ENCODE measurements at places on chromosomes 16 and 17.

DNA sequence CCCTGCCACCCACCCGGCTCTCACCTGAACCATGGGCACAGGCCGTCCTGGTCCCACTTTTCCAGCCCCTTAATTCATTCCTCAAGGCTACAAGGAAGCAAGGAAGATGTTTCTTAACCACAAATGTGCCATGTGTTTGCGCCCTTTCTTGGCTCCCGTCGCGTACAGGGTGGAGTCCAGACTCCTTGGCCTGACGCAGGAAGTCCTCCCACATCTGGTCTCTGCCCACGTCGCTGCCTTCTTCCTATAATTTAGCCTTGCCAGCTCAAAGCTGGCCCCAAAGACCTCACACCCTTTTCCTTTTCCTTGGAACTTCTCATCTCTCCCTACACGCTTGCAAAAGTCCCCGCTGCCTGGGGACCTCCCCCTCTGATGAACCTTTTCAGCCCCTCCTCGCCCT, 38.8 kb upstream of the BHLHA9 start:
- DNase-seq, result no peak

DNA sequence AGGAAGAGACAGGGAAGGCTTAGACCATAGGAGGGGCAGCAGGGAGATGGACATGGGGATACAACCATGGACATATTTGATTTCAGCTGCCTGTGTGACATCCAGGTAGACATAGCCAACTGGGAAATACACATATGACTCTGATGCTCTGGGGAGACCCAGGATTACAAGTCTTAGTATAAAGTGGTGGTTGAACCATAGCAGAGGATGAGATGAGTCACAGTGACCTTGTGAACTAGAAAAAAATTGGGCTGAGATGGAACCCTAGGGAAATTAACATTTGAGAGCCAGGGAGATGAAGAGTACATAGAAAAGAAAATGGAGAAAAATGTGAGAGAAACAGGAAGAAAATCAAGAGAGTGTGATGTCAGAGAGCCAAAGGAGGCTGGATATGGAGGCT, 10.2 kb downstream of the MARCHF10 start:
- no peak for DNase-seq

- no peak for DNase-seq
These were observed 26.4 kb downstream of the ARHGAP44 start for GRCh38 chr17:12815642-12816141.

- no peak for DNase-seq
These were observed 15.6 kb downstream of the SNX29 start for GRCh38 chr16:11992008-11992584.

GRCh38 chr17:41444186-41444585, 3.4 kb upstream of the KRT38 start:
- DNase-seq, result no peak

DNA sequence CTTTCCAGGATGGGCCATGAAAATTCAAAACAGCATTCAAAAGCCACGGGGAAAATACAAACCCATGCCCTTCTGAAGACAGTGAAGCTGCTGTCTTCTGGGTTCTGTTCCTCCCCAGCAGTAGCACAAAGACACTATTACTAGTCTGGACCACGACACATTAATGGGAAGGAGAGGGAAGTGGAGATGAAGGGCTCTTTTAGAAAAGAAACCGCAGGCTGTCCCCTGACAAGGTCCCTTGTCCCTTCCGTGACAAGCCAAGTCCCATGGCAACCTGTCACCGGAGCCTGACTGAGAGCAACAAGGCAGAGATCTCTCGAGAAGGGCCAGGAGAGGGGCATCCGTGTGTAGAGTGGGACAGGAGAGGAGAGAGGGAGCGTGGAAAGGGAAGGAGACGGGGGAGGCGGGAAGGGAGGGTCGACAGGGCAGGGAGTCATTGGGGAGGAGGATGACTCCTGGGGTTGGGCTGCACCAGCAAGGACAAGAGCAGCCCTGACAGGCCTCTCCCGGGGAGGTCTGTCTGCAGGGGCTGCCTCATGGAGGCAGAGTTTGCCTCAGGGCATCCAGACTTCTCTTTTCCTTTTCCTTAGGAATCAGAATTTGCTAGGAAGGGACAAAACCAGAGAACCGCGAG, 436.2 kb downstream of the SLC39A11 start:
- no peak for DNase-seq

DNA sequence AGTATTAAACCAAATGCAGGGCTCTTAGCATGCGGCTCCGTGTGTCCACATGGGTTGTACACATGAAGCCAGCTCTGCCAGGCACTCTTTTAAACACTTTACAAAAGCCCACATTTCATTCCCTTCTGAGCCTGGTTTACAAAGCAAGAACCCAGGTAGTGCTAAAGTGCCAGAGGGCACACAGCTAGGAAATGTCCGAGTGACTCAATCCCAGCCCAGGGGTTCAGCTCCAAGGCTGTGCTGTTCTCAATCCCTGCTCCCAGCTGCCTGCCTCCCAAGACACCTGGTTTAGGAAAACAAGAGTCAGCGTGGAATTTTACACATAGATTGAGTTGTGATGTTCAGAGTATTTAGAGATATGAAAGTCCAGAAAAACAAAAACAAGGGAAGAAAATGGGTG, 13.3 kb upstream of the DCAF7 start:
- no peak for DNase-seq

DNA sequence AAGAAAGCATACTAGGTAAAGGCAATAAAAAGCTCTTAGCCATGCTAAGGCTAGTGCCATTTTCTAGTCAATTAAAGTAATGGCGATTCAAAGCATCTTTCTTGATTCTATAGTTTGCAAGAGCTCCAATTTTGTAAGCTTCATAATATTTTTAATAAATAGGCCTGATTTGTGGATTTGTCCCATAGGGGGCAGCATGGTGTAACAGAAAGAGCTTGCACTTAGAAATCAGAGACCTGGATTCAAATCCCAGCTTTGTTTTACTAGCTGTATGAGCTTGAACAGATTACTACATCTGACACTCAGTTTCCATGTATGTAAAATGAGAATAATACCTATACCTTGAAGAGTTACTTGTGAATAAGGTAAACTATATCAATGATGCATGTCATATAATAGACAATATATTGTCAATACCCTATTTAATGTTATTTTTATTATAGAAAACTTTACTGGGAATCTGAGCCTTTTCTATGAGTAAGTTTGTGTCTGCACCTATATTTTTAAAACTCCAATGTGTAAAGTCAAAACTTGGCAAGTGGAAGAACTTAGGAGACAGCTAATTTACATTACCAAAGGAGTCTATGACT, 93.6 kb upstream of the NOG start:
- peak; percentile 6 for DNase-seq

DNA sequence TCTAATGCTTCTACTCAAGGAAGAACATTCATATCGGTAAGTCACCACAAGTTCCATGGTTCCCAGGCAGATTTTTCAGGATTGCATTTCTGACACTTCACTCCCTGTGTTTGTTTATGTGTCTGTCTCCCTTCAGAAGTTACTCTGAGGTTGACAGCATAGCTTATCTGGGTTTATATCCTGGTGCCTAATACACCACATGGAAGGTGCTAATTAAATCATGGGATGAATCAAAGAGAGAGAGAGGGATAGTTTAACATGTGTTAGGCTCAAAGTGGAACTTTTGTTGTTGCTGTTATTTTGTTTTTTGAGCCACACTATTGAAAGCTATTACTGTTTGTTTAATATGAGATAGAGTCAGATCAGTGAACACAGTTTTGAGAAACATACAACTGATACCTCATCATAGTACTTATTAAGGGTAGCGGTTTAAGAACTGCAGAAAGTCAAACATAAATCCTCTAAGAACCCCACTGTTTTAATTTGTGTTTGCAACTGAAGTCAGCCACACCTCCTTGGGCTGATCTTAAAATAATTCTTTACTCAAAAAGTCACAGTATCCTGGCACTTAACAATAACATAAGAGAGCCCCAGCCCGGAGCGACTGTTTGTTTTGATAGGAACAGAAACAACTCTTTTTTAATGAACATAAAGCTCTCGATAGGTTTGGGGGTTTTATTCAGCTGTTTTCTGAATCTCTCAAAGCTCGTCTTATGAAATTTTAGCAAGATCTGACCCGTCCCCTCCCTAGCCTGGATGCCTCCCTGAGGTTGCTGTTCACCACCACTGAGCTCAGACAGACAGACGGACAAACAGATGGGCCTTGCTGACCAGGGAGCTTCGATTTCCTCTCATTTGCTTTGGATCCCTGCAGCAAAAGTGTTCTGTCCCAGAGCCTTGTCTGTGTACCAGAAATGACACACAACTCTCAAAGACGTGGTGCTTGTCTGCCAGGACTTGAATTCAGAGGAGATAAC, 98.3 kb upstream of the MYOCD start:
- no peak for DNase-seq

GRCh38 chr16:88314991-88315542, 67.7 kb upstream of the ZNF469 start:
- no peak for DNase-seq

DNA sequence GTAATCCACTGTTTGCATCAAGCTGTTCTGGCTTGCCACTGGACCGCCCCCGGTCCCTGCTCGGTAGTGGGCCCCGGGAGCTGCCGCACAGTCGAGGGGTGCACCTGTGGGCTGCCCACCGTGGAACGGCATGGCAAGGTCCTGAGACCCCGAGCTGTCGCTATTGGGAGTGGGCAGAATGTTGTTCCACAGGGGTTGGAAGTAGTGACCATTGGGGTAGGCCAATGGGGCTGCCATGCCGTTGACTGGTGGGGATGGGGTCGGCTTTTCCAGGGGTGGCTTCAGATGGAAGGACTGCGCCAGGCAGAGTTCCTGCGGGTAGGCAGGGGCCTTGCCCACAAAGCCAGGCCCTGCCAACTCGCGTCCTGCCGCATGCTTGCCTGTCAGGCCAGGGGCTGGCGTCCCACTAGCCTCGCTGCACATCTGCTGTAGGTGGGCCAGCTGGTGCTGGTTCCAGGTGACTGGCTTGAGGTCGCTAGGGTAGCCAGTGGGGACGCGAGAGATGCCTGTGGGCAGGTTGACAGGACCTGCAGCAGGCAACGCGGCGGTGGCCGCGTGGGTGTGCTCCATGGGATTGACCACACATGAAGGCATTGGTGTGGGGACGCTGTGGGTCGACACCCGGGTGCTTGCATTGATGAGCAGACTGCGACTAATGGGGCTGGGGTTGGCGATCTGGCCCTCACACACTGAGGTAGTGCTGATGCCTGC, 14.8 kb downstream of the TRAF4 start:
- no peak for DNase-seq

GRCh38 chr17:436571-436970, 84.0 kb upstream of the RPH3AL start:
- no peak for DNase-seq

DNA sequence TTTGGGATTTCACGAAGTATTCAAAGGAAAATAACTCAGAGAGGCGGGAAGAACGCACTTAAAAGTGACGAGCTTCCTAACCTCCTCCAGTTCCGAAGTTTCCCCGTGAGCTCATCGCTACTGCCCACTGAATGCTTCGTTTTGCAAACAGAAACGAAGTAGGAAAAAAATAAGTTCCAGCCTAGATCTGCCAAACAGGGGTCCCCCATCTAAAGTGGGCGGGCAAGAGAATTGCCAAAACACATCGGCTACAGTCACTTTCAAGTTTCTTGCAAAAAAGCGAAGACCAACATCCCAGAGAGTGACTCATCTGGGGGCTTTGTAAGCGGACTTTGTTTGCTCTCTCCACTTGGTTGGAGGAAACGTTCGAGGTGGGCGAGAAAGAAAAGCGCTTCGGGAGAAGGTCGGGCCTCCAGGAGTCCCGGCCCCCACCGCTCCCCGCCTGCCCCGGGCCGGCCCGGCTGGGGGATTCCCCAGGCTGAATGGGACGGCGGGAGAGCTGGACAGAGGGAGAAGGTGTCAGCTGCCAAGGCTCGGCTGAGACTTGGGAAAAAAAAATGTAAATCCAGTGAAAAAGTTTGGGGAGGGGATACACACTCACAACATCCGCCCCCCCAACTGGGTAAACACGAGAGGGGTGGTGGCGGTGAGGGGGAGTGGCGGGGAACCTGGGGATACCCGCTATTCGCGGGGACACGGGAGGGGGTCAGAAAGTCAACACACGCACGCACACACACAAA, 1.0 kb downstream of the VEZF1 start:
- DNase-seq, result no peak

- no peak for DNase-seq
These were observed 150.7 kb downstream of the CDH11 start for GRCh38 chr16:64971171-64971570.
